ENCODE measurements at places on chromosomes 6 and 20.

GRCh38 chr20:20223981-20224380 is 143.9 kb upstream of the INSM1 start:
- no peaks in the 10 kb centered on the region for H3K36me3 ChIP-seq
- DNase-seq, result no peak
- no peaks in the 10 kb centered on the region for H3K4me1 ChIP-seq
- H3K4me3 ChIP-seq, result no peak overlapping the region
- no peaks in the 10 kb centered on the region for H3K27me3 ChIP-seq

DNA sequence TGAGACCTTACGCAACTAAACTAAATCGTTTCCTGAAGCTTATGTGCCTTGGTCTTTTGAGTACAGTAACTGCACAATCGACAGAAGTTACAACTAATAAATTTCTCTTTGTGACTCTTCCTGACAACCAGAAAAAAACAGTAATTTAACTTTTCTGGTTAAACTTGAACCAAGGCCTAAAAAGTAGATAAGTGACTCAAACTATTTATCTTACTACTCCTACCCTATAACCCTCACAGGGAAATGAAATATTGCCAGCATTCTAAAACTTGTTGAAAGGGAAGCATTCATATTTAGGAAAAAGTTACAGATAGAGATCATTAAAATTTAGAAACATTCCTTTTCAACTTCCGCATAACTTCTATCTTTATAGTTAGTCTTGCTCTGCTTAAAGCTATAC is 1034.4 kb downstream of the EYS start:
- H3K27me3 ChIP-seq, result no peaks in the 10 kb centered on the region
- no peak for DNase-seq
- no peak overlapping the region for H3K4me3 ChIP-seq
- H3K36me3 ChIP-seq, result no peaks in the 10 kb centered on the region
- no peaks in the 10 kb centered on the region for H3K4me1 ChIP-seq
- no peak overlapping the region for H3K27ac ChIP-seq

GRCh38 chr6:26272171-26272637 is 92.8 kb upstream of the BTN3A2 start:
- peaks cover 36% of the 10 kb centered on the region for H3K4me1 ChIP-seq
- H3K27me3 ChIP-seq, result peaks cover 85% of the 10 kb centered on the region
- H3K27ac ChIP-seq, result peak overlapping the region; percentile 81
- peak; percentile 20 for DNase-seq
- H3K36me3 ChIP-seq, result no peaks in the 10 kb centered on the region
- H3K4me3 ChIP-seq, result peak overlapping the region; percentile 62

GRCh38 chr6:147676495-147677199 is 168.2 kb downstream of the SAMD5 start:
- H3K4me3 ChIP-seq, result no peak overlapping the region
- no peak overlapping the region for H3K27ac ChIP-seq
- H3K4me1 ChIP-seq, result no peaks in the 10 kb centered on the region
- no peaks in the 10 kb centered on the region for H3K27me3 ChIP-seq
- no peaks in the 10 kb centered on the region for H3K36me3 ChIP-seq

DNA sequence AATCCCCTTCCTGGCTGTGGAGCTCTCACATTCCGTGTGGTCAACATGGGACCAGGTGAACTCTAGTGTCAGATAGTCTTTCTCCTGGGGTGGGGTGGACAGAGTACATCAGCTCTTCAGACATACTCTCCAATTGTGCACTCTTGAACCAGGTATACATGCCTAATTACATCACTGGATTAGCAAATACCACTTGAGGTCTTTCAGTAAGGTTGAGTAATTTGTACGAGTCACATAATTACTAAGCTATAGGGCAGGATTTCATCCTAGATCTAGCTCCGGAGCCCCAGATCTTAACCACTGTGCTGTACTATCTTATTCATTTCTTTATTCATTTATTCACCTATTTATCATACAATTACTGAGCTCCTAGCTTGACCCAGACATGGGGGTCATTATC is 821.3 kb downstream of the TFAP2A start:
- no peaks in the 10 kb centered on the region for H3K4me1 ChIP-seq
- no peak for DNase-seq
- no peaks in the 10 kb centered on the region for H3K36me3 ChIP-seq
- no peaks in the 10 kb centered on the region for H3K27me3 ChIP-seq
- no peak overlapping the region for H3K27ac ChIP-seq
- H3K4me3 ChIP-seq, result no peak overlapping the region

DNA sequence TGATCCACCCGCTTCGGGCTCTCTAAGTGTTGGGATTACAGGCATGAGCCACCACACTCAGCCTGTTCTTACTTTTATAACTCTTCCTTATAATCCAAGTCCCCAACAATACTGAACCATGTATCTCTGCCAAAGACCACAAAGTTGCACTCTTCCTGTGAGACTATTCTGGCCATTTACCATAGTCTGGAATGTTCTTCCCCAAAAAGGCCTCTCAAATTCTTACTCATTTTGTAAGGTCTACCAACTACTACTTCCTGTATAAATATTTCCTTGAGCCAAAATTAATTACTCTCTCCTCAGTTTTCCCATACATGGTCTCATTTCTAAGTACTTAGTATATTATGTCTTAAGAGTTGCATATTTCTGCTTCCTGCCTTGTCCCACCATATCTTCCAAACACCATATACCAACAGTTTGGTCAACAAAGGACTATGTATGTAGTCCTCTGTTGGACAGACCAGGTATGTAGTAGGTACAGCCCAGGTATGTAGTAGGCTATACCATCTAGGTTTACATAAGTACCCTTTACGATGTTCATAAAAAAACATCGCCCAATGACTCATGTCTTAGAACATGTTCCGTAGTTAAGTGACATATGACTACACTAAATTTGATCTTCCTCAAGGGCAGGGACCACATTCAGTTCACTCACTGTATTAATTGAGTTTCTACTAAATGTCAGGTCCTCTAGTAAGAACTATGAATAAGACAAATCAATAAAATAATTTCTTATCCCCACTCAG is 22.0 kb downstream of the RANBP9 start:
- H3K36me3 ChIP-seq, result no peaks in the 10 kb centered on the region
- no peak overlapping the region for H3K27ac ChIP-seq
- no peak overlapping the region for H3K4me3 ChIP-seq

- H3K36me3 ChIP-seq, result no peaks in the 10 kb centered on the region
- peaks cover 3% of the 10 kb centered on the region for H3K27me3 ChIP-seq
- no peak overlapping the region for H3K27ac ChIP-seq
These were observed 194.4 kb downstream of the TMEM200A start for GRCh38 chr6:130560231-130560630.

DNA sequence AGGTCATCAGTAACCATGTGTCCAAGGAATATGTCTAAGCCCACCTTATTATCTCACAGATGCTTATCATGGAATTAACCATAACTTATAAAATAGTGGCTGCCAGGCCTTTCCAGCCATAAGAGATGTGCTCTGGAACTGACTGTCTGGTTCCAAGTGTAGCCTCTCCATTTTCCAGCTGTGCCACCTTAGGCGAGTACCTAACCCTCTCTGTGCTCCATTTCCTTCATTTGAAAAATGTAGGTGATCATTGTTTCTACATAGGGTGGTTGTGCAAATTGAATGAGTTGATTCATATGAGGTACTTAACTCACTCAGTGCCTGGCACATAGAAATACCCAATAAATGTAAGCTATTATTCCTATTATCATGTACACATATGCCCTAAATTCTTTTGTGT is 102.5 kb upstream of the IYD start:
- H3K4me1 ChIP-seq, result no peaks in the 10 kb centered on the region
- no peak overlapping the region for H3K27ac ChIP-seq
- H3K27me3 ChIP-seq, result no peaks in the 10 kb centered on the region
- no peak overlapping the region for H3K4me3 ChIP-seq
- H3K36me3 ChIP-seq, result no peaks in the 10 kb centered on the region

GRCh38 chr20:20017844-20018185 is 653 bp downstream of the NAA20 start:
- H3K27me3 ChIP-seq, result no peaks in the 10 kb centered on the region
- peak overlapping the region; percentile 87 for H3K27ac ChIP-seq
- no peak for DNase-seq
- H3K36me3 ChIP-seq, result peaks cover 5% of the 10 kb centered on the region
- H3K4me3 ChIP-seq, result peak overlapping the region; percentile 85

DNA sequence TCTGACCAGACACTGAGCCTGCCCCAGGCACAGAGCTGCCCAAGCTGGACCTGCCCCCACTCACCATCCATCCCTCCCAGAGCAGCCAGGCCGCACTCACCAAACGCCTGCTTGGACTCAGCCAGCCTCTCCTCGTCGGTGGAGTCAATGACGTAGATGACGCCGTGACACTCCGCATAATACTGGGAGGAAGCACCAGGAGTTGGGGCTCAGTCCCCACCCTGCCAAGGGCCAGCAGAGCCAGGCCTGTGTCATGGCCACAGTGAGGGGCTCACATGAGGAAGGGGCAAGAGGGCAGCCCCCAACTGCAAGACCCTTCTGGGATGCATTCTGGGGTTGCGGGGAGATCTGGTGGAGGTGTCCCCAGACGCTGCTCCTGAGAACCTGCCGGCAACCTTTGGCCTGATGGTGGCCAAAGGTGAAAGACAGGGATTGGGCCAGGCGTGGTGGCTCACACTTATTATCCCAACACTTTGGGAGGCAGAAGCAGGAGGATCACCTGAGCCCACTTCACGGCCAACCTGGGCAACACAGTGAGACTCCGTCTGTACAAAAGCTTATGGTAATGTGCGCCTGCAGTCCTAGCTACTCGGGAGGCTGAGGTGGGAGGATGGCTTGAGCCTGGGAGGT is 5.6 kb downstream of the ARFRP1 start:
- H3K36me3 ChIP-seq, result peaks cover 37% of the 10 kb centered on the region
- H3K27me3 ChIP-seq, result no peaks in the 10 kb centered on the region
- no peak overlapping the region for H3K4me3 ChIP-seq
- no peak for DNase-seq
- H3K27ac ChIP-seq, result no peak overlapping the region

DNA sequence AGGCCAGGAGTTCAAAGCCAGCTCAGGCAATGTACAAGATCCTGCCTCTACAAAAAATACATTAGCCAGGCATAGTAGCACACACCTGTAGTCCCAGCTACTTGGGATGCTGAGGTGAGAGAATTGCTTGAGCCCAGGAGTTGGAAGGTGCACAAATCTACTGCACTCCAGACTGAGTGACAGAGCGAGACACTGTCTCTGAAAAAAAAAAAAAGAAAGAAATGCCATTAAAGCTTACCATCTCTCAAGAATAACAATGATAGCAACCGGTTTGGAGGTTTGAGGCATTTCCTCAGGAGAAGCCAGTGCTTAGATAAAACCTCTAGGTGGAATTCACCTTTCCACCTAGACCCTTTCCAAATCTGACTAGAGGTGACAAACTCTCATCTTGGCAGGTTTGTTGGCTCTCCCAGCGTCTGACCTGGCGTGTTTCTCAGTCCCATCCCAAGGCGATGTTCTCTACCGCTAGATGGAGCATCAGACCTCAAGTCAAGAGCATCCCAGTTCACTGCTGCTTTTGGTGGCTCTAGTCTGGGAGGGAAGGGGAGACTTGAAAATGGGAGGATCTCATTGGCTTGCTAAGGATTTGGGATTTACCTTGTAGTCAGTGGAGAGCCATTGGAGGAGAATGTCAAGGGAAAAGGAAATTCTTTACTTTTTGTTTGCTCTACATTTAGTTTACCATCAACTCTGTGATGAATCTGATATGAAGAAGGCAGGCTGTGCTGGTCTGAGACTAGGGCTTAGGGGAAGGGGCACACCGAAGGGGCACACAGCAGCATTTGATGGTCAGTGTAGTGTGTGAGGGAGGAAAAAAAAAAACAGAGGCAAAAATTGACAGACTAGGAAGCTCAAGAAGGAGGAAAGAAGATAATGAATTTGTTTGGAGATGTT is 67.9 kb downstream of the NCOA7 start:
- no peak overlapping the region for H3K4me3 ChIP-seq
- H3K4me1 ChIP-seq, result peaks cover 10% of the 10 kb centered on the region
- no peak for DNase-seq
- H3K27ac ChIP-seq, result no peak overlapping the region
- peaks cover 9% of the 10 kb centered on the region for H3K36me3 ChIP-seq
- H3K27me3 ChIP-seq, result no peaks in the 10 kb centered on the region

- no peak for DNase-seq
- no peak overlapping the region for H3K27ac ChIP-seq
- no peak overlapping the region for H3K4me3 ChIP-seq
- H3K4me1 ChIP-seq, result no peaks in the 10 kb centered on the region
- no peaks in the 10 kb centered on the region for H3K27me3 ChIP-seq
These were observed 54.8 kb downstream of the CAP2 start for GRCh38 chr6:17448165-17448564.

- peaks cover 12% of the 10 kb centered on the region for H3K4me1 ChIP-seq
- no peaks in the 10 kb centered on the region for H3K27me3 ChIP-seq
- H3K36me3 ChIP-seq, result no peaks in the 10 kb centered on the region
- no peak for DNase-seq
These were observed 742.9 kb downstream of the DHX35 start for GRCh38 chr20:39705032-39705431.

- DNase-seq, result no peak
- no peaks in the 10 kb centered on the region for H3K36me3 ChIP-seq
- H3K4me1 ChIP-seq, result no peaks in the 10 kb centered on the region
- H3K4me3 ChIP-seq, result no peak within 1 kb of the TSS
- H3K27ac ChIP-seq, result no peak within 1 kb of the TSS
These were observed at the start of gene EYS for GRCh38 chr6:65707126-65707826. TSS of gene EYS (minus strand) at chr6:65707226. CDS start at chr6:65495410, 211,816 bp downstream.

DNA sequence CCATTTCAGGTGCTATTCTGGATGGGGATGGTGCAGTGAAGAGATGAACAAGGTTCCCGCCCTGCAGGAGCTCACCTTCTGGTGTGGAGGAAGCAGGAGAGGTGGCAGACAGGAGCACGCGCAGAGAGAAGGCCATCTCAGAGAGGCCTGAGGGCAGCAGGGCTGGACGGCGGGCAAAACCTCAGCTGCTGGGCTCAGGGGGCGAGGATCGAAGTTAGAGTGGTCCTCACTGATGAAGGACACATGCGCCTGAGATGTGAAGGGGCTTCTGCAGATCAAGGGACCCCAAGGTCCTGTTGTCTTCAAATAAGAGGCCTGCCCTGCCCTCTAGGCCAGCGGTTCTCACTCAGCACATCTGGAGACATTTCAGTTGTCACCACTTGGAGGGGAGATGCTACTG is 198.4 kb upstream of the PMEPA1 start:
- peaks cover 8% of the 10 kb centered on the region for H3K4me1 ChIP-seq
- peaks cover 6% of the 10 kb centered on the region for H3K27me3 ChIP-seq
- no peak overlapping the region for H3K27ac ChIP-seq
- no peaks in the 10 kb centered on the region for H3K36me3 ChIP-seq
- DNase-seq, result no peak

DNA sequence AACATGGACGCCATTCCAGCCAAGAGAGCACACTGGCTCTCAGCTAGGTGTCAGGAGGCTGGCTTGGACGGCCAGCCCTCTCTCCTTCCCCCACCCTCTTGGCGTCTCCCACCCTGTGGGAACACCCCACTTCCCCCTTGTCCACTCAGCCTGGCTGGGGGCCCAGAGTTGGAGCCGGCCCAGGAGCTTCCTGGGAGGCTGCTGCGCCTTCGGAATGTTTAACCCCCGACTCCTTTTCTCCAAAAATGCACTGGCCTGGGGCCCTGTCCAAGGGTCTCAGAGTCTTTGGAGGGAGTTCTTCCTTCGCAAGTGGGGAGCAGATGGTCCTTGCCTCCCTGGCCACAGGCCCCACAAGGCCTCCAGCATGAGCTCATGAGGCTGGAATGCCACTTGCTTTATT is 4.1 kb downstream of the ADAM33 start:
- H3K4me3 ChIP-seq, result no peak overlapping the region
- H3K4me1 ChIP-seq, result peaks cover 49% of the 10 kb centered on the region
- no peaks in the 10 kb centered on the region for H3K36me3 ChIP-seq
- peaks cover 66% of the 10 kb centered on the region for H3K27me3 ChIP-seq
- H3K27ac ChIP-seq, result peak overlapping the region; percentile 83

Data from left ventricle myocardium inferior (tissue), 1 donor.